Lung (tissue), 17 donors: ENCODE measurements at places on chromosomes 7 and 10. TPM values are rescaled to one million over a fixed set of nuclear protein-coding genes. Genes with fewer than 3 reads are reported as not detected.

Gene OR2A5
- total RNA-seq = not detected

Gene FAM237B
- total RNA-seq = not detected

Gene CRHR2
- total RNA-seq = not detected

Gene RRP12
- total RNA-seq = 12.7 TPM

Gene FAM180A
- 1.9 TPM for total RNA-seq

Gene OR9A2
- not detected for total RNA-seq

Gene CABCOCO1
- total RNA-seq = 15.4 TPM

Gene ENO4
- 3.1 TPM for total RNA-seq

Gene KLLN
- total RNA-seq = 1.1 TPM

DNA sequence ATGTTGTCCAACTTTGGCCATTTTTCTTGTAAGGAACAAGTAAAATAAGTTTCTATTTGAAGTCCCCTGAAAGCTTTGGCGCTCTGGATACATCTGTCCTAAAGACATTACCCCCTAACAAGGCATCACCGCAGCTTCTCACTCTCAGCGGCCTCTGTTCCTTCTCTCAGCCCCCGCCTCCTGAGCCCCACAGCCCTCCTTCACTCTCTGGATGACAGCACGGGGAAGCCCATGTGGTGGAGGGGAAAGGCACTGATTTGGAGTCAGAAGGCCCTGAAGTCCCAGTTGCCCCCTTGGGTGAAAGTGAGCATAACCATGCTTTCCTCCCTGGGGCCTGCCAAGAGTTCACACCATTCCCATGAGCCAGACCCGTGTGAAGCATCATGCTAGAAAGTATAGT, 4.6 kb downstream of the H2BK1 start:
- no peak for DNase-seq

DNA sequence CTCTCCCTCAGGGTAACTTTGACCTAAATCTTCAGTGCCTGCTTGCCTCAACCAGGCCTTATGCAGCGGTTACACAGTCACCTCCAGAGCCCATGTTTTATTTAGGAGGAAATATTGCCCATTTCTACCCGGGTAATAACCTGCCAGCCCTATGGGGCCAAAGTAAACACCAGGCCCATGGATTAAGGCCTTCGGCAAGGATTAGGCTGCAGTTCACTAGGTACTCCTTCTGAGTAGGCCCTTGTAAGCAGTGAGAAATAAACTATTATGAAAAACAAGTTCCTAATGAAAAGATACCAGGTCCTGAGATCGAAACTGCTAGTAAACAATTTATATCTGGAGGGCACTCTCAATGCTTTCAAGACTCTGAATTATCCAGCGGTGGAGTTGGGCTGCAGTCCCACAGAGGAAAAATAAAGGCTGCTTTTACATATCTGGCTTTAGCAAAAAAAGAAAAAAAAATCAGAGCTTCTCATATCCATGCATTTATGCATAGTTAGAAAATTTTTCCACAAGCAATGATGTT, 3.7 kb upstream of the HOXA10 start:
- DNase-seq = no peak

DNA sequence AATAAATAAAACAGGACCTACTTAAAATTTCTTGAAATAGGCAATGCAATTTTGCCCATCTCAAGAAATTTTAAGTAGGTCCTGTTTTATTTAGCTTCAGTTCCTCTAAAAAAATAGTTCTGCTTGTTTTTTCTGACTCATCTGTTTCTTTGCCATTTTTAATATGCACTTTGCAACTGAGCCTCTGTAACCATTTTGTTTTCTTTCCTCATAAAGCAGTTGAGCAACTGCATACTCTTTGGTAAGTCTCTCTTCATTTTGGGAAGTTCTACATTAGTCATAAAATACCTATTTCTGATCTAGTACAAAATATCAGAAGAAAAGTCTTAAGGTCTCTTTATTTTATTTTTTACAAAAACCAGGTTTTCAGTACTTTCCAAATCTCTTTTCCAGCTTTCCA, 18.0 kb downstream of the TAS2R40 start:
- no peak for DNase-seq

GRCh38 chr10:42888504-42889095, 106.0 kb downstream of the BMS1 start:
- peak; percentile 53 for DNase-seq

GRCh38 chr10:77037735-77038403, 599.7 kb downstream of the KCNMA1 start:
- no peak for DNase-seq

GRCh38 chr10:24484771-24485170, 238.9 kb downstream of the ARHGAP21 start:
- no peak for DNase-seq

- peak; percentile 20 for DNase-seq
These were observed 129.7 kb downstream of the ZNF365 start for GRCh38 chr10:62503872-62504271.

GRCh38 chr7:139332697-139333359, 8.3 kb upstream of the FMC1 start:
- DNase-seq = no peak

DNA sequence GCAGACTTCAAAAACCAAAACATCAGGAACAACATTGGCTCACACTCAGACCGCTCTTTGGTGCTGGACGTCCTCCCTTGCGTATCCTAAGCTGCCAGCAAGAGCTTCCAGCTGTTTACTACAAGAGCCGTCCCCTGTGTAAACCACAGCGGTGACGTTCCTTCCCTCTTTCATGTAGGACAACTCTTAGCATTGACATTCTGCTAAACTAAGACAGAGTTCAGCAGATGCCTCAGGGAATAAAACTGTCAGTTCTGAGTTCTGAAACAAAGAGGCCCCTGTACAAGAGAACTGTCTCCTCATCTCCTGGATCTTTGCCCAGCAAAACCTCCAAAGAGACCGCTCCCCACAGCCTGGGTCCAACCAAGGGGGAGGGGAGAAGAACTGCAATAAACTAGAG, 57.8 kb upstream of the OPALIN start:
- DNase-seq = peak; percentile 92

DNA sequence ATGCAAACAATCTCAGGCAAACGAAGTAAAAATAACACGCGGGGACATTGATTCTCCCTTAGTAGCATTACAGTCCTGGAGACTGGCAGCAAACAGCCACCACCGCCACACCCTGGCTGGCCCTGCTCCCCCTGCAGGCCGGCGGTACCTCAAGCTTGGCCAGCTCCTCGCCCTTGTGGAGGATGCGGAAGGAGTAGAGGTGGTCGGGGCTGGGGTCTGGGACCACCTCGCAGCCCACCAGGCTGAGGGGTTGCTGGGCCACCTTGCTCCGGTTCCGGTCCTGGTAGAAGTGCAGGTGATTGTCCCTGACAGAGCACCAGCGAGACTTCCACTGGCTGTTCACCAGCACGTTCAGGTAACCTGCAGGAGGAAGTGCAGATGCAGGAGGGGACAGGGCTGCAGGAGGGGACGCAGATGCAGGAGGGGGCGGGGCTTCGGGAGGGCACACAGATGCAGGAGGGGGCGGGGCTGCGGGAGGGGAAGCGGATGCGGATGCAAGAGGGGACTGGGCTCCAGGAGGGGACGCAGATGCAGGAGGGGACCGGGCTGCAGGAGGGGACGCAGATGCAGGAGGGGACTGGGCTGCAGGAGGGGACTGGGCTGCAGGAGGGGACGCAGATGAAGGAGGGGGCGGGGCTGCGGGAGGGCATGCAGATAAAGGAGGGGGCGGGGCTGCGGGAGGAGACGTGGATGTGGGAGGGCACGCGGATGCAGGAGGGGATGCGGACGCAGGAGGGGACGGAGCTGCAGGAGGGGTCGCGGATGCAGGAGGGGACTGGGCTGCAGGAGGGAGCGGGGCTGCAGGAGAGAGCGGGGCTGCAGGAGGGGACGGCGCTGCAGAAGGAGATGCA, 65.7 kb downstream of the VWA2 start:
- DNase-seq = peak; percentile 53

DNA sequence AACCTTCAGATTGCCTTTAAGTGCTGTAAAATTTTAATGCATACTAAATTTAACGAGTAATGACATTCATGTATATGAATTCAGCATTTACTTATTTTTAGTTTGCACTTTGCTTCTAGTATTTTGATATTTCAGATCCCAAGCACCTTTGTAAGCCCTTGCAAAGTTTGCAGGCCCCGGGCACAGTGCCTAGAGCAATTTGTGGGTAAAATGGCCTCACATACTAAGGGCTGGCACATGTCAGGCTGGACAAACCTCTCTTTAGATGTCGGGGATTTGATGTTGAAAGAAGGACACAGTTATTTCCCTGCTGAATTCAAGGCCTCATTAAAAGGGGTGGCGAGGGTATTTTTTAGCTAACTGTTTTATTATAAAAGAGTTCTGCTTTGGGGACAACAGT, 270.3 kb upstream of the HABP2 start:
- no peak for DNase-seq

GRCh38 chr10:77248104-77248790, 389.4 kb downstream of the KCNMA1 start:
- no peak for DNase-seq

DNA sequence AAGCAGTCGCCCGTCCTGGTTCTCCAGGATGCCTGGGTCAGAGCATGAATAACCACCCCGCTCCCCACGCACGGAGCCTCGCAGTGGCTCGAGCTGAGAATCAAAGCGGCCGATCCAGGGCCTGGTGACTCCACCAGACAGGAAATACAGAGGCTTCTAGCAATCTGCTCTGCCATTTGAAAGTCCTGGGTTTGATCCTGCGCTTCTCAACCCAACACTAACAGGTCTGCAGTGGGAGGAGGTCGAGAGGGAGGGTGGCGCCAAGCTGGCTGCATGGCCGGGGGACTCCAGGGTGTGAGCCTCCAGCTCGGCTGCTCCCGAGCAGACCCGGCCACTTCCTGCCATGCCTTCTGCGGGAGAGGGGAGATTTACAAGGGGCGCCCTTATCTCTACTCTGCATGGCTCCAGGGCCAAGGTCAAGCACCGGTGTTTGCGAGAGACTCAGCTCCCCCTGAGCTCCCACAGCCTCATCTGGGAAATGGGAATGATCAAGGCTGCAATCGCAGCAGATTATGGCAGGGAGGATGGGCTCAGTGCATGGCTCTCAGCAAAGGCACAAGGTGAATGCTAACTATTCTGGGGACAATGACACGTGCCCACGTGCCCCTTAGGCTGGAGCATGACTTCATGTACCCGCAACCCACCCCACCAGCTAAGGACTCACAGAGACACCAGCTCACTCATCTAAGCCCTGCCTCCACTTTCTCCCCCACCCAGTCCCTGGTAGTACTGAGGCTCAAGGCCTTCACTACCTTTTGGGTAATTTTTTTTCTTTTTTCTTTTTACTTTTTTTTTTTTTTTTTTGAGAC, 73.9 kb upstream of the TNRC18 start:
- no peak for DNase-seq

GRCh38 chr10:132884691-132885271, 57.6 kb downstream of the CFAP46 start:
- DNase-seq = no peak

DNA sequence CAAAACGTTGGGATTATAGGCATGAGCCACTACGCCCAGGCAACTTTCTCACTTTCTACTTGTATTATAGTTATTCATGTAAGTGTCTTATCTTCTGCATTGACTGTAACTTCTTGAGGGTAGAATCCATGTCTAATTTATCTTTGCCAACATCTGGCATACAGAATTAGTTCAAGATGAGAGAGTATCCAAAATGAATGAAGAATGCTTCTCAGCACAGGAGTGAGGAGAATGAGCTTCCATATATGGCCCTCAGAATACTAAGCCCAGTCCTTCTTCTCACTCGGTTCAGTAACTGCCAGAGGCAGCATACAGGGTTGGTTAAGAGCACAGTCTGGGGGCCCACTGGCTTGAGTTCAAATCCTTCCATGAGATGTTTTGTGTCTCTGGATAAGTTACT, 75.0 kb upstream of the LRRC17 start:
- no peak for DNase-seq

DNA sequence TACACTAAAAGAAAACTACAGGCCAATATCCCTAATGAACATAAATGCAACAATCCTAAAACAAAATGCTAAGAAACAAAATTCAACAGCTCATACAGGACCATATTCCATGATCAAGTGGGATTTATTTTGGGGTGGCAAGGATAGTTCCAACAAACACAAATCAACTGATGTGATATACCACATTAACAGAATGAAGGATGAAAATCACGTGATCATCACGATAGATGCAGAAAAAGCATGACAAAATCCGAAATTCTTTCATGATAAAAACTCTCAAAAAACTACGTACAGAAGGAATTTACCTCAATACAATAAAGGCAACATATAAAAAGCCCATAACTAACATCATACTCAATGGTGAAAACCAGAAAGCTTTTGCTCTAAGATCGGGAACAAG, 124.0 kb downstream of the RELN start:
- DNase-seq = no peak

GRCh38 chr7:33753881-33754525, 151.3 kb upstream of the BMPER start:
- no peak for DNase-seq

DNA sequence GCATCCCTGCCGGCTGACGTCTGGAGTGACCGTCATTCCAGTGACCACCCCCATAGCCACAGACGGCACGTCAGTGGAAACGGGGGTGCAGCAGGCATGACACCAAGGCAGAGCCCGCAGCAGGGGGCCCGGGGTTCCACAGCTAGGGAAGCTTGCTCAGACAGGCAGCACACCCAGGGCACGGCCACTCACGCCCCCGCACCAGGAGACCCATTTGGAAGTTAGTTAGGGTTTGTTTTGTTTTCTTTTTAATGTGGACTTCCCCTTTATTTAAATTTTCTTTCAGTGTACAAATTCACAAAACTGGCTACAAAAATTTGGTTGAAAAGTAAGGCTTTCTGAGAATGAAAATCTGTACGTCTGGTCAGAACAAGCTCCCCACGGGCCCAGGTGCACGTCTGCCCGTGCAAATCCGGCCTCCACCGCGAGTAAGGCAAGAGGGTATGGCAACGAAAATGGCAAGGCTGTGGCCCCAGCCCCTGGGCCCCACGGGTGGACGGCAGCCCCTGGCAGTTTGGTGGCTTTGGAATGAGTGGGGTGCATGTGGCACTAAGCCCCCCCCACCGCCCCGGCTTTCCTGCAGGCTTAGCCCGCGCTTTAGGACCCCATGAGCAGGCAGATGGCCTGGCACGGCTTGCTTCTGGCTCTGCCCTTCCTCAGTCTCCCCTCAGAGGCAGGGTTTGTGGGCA, 124.2 kb downstream of the FAM53B start:
- no peak for DNase-seq

GRCh38 chr10:15213461-15213861, 45.0 kb upstream of the NMT2 start:
- DNase-seq = no peak

GRCh38 chr10:93784059-93784458, 26.3 kb downstream of the LGI1 start:
- DNase-seq = no peak

DNA sequence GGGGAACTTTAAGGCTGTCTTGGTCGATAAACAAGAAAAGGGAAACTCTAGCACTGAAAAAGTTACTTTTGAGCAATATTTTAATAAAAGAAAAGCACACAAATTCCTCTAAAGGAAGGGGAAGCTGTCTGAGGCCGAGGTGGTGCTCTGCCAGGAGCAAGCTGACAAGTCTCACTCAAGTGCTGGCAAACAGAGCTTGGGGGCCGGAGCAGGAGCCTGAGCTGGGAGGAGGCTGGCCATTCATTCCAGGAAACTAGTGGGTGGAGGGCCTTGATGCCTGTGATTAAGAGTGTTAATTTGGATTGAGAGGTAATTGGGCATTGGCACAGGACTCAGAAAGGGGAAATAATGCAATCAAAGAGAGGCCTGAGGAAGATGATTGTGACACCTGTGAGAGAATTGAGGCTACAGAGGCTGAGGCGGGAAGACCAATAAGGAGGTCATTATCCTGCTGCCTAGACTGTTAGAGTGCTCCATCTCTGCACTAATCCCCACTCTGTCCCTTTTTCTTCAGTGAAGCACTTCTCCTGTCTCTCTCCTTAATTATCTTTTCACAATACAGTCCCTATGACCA, 154.9 kb upstream of the COL1A2 start:
- peak; percentile 57 for DNase-seq
